ENCODE measurements at places on chromosomes 5 and 9.

DNA sequence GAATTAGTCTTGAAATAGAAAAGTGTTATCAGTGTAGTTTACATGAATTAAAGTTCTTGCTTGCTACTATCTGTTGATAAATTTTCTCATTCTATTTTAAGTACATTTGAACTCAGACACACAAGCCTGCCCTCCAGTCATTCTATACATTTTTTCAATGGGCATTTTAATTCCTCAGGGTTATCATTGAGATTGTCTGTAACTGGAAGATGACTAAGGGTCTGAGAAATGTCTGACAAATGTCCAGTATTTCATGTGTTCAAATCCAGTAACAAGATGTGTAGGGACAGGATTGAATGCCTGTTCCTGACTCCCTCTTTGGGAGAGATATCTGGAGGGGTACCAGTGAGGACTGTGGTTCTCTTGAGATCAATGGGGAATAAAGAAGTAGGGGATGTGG, 223.9 kb upstream of the ADAMTSL1 start:
- DNase-seq, result no peak

DNA sequence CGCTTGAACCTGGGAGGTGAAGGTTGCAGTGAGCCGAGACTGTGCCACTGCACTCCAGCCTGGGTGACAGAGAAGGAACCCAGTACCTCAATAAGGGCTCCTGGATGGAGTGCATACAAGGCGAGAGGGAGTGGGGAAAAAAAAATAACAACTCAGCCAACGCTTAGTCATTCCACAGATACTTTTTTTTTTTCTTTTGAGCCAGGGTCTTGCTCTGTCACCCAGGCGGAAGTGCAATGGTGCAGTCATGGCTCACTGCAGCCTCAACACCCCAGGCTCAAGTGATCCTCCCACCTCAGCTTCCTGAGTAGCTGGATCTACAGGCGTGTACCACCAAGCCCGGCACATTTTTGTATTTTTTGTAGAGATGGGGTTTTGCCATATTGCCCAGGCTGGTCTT, 59.5 kb upstream of the GGTA1 start:
- DNase-seq, result no peak

GRCh38 chr5:31757806-31758205, 118.9 kb downstream of the PDZD2 start:
- DNase-seq, result no peak

GRCh38 chr9:25857147-25857546, 178.9 kb upstream of the TUSC1 start:
- DNase-seq, result no peak

- no peak for DNase-seq
Measured at GRCh38 chr5:142079306-142079721, 29.3 kb upstream of the NDFIP1 start.

- DNase-seq, result no peak
Measured at GRCh38 chr9:90915693-90916092, 114.1 kb downstream of the SYK start.

DNA sequence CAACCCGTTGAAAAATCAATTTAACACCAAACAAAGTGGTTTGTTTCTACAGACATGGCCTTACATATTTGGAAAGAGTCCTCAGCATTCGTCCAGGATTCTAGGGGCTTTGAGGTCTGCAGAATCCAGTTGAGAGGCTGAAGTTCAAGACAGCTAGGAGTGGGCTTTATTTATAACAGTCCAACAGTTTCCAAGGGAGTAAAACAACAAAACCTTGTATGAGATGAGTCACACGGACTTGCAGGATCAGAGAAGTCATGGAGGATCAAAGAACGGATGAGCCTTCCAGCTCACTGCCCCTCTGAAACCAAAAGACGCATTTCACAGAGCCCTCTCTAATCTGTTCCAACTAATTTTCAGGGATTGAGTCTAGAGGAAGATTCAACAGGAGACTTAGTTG, 11.1 kb upstream of the ESM1 start:
- no peak for DNase-seq

GRCh38 chr5:76542887-76543690, 80.1 kb downstream of the F2RL2 start:
- DNase-seq, result peak; percentile 49

GRCh38 chr5:127941646-127942045, 141.9 kb upstream of the SLC12A2 start:
- no peak for DNase-seq

- DNase-seq, result no peak
Measured at GRCh38 chr5:163506095-163506457, 657 bp downstream of the MAT2B start.

DNA sequence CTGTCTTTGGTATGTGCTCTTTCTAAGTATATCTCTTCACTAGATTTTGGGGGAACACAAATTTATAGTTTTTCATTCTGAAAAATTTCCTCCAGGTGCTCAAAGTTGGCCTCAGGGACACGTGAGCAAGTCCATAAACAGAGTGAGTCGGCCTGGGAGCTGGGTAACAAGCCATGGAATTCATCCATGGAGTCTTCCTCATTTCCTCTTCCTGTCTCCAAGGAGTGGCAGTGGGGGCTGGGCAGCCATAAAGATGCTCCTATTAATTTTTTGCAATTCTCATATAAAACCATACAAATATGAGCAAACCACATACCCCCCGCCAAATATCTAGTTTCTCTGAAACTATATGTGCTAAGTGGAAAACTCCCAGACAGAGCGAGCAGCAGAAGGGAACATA, 136.6 kb upstream of the OTULINL start:
- no peak for DNase-seq

GRCh38 chr5:140041492-140042392, 1.4 kb downstream of the NRG2 start:
- no peak for DNase-seq

DNA sequence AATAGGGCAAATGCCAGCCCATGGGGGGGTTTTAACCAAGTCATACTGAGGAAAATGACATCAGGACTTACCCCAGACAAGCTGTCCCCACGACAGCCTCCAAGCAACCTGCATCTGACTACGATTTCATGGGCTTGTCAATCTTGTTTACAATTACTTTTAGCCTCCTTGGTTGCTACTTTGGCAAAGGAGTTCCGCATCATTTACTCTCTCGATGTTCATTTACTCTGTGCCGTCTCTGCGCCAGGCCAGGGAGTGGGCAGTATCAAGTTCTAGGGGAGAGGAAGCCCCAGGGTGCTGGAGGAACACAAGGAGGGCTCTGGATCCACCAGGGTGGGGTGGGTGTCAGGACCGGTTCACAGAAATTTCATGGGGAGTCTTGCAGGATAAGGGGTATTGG, 23.9 kb downstream of the PTPN3 start:
- no peak for DNase-seq

DNA sequence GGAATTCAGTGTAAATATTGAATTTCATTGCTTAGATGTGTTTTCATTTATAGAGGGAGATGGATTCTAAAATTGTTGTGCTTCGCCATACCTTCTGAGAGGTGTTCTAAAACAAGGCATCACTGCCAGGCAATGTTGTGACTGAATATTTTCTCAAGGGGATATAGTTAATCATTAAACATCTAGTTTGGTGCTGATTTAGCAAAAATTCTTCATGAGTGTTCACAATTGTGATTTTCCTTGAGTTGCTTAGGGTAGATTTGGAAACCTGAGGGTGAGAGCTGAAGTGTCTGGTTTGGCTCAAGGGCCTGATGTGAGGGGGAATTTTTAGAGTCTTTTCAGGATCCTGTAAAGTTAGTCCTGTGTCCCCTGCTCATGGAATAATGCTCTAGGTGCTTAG, 104.5 kb downstream of the MAT2B start:
- no peak for DNase-seq

- DNase-seq, result no peak
Measured at GRCh38 chr5:77483682-77484081, 8.4 kb downstream of the WDR41 start.

DNA sequence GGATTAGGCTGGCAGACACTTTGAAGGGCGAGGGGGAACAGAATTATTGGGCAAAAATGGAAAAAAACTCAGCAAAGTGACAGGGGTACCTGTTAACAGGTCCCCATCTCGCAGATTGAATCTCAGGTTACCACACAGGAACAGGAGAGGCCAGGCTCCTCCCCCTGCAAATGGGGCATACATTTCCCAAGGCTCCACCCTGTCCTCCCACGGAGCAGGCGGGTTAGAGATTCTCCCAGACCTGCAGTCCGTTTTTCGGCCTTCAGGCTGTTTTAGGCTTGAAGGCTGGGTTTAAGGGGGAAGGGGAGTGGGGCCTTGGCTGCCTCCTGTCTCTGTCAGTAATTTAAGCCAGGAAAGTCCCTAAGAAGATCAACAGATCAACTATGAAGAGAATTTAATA, 42.7 kb downstream of the LRRC70 start:
- DNase-seq, result no peak

DNA sequence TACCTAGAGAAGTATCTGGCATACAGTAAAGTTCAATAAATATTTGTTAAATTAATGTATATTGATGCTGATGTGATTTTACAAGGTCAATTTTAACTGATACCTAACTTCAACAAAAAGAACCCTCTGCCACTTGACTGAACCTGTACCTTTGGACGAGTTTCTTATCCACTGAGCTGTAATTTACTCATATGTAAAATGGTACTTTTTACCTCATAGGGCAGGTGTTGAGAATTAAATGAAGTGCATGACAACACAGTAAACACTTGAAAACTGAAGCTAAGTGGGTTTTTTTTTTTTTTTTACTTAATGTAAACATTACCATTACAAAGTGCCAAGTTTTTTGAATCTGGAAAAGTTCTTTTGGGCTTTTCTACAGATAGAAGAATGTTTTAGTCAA, 15.4 kb downstream of the NIPSNAP3B start:
- DNase-seq, result no peak

DNA sequence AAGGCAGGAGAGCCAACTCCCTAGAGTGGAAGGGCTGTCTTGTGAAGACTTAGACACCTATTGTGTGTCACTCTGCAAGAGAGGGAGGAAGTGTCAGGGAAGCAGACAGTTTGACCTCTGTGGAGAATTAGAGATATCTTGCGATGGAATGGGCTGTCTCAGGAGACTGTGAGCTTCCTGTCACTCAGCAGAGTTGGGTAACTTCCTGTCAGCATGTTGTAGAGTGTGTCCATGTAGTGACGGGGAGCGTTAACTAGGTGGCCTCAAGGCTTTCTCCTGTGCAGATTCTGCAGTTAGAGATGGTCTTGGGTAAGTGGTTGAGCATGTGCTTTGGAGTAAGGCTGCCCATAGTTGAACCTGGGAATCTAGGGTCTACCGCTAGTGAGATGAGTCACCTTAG, 136.5 kb downstream of the KIF4B start:
- DNase-seq, result no peak

GRCh38 chr5:3121813-3122212, 370.3 kb upstream of the IRX2 start:
- no peak for DNase-seq

GRCh38 chr5:69288688-69289087, 43.9 kb downstream of the CCDC125 start:
- no peak for DNase-seq

DNA sequence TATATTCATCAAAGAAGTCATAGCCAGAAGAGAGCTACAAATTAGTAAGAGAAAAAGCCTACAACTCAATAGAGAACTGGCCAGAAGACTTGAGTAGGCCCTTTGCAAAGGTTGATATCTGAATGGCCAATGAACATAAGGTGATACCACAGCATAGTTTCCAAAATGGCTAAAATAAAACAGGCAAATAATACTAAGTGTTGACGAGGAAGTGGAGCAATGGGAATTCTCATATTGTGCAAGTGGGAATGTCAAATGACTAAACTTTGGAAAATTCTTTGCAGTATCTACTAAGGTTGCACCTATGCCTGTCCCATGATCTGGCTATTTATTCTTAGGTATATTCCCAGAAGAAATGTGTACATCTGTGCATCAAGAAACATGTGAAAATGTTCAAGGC, 48.3 kb downstream of the BOD1 start:
- DNase-seq, result no peak

DNA sequence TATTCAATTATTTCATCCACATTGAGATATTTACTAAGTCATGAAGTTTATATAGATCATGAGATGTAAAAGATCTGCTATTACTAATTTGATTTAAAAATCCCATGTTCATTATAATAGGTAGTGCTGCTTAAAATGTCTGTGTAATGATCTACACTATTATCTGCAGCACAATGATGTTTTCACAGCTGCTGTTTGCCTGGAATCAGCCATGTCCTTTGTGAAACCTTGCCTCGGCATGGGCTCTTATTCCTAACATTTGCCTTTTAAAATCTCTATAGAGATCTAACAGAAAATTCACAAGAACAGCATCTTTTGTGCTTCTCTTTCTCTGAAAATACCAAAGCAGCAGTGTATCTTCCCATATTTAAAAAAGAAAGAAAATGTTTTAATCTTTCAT, 444.6 kb downstream of the PTPRD start:
- no peak for DNase-seq

DNA sequence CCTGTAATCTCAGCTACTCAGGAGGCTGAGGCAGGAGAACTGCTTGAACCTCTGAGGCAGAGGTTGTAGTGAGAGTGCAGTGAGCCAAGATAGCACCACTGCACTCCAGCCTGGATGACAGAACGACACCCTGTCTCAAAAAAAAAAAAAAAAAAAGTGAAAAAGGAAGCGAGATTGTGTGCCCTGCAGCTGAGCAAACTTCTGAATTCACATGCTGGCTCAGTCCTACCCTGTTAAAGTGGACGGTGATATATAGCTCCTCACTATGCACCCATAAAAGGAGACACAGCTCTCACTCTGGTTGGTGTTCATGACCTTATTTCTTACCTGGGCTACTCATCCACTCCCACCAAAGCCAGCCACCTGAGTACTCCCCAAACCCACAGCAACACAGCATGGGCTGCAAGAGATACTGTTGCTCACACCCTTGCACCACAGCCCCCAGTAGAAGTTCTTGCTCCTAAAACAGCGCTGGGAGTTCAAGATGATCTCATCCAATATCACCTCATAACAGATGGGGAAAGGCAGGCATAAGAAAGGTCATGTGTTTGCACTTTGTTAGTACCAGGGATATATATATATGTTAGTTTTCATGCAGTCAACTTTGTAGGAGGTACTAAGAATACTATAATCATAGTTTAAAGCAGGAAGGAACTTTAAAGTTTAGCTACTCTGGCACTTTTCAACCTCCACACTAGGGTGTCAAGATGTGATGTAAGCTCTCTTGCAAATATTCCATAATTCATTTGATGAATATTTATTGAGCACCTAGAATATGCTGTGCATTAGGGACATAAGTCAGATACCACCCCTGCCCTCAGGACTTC, 4.0 kb downstream of the TTLL11 start:
- DNase-seq, result no peak

DNA sequence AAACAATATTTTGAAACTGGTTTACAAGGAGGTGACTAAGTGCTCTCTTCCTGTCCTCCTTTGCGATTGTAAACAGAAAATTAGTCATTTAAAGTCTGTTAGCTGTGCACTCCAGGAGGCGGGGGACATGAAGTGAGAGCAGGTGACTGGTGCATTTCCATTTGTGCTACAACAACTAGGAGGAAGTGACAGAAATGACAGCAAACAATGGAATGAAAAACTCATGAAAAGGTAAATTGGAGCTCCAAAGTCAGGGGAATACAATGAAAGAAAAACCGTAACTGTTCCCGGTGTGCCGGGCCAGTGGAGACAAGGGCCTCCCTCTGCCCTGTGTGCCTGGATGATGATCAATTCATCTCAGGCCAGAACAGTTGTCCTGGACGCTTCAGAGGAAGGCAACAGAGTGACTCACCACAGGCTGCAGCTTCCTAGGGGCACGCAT, 439.9 kb downstream of the GADD45G start:
- no peak for DNase-seq

- no peak for DNase-seq
Measured at GRCh38 chr9:79592726-79593493, 21.1 kb downstream of the TLE4 start.

- DNase-seq, result no peak
Measured at GRCh38 chr5:81971111-81971711, 612 bp upstream of the ATG10 start.
